Ascending aorta (tissue), 2 donors: ENCODE measurements at places on chromosomes 7 and 10. TPM values are rescaled to one million over a fixed set of nuclear protein-coding genes. Genes with fewer than 3 reads are reported as not detected.
A peak's percentile ranks its signal among the peaks of the same experiment; 100 is the strongest.

GRCh38 chr10:63935705-63936104, 414.5 kb downstream of the REEP3 start:
- DNase-seq, result no peak

- DNase-seq, result no peak
Measured at GRCh38 chr7:91288208-91288824, 24.1 kb downstream of the FZD1 start.

DNA sequence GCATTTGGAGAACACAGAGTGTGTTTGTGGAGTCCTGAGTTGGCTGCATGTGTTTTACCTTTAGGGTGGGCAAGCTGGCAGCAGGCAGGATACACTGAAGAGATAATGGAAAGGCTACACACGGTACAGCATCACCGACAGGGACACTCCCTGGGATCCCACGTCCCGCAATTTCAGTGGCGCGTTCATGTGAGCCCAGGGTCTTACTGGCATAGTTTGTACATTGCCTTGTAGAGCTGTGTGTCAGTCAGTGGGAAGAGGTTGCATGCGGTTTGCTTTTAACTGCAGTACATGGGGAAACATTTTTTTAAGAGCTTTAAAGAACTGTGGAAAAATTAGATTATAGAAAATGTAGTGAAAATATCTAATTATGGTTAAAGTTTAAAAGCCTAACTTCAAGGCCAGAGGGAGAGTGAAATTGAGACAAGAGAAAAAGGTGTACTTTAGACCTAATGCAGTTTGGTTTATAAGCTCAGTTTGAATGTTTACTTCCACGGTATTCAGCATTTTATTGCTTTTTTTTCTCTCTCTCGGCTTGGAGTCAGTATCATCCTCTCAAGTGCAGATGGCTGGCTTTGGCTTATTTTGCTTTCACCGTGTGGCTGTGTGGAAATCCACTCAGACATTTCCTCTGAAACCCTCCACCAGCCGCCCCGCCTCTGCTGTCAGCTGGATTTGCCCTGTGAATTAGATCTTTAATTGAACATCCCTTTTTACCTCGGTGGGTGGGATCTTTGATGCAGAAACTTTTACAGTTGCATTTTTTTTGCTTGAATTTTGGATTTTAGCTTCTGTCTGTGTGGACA, 364.2 kb upstream of the COBL start:
- DNase-seq, result no peak

- no peak for DNase-seq
Measured at GRCh38 chr10:117861329-117861728, 185.4 kb downstream of the RAB11FIP2 start.

DNA sequence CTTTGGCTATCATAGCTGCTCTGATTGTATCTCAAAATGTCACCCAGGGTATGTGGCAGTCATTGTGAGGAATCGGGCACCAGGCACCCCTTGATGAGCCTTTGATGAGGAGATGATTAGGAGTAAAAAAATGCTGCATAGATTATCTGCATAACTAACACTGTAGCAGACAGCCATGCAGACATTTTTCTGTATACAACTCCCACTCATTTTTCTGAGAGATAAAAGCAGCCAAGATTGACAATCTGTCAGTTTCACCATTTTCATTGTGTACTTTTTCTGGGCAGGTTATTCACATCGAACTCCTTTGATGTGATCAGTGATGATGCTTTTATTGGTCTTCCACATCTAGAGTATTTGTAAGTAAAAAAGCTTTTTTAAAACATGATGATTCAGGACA, 19.4 kb downstream of the LGI1 start:
- no peak for DNase-seq

GRCh38 chr10:127117125-127117524, 79.3 kb downstream of the INSYN2A start:
- DNase-seq, result no peak

GRCh38 chr10:34622945-34623344, 192.2 kb downstream of the PARD3 start:
- no peak for DNase-seq

DNA sequence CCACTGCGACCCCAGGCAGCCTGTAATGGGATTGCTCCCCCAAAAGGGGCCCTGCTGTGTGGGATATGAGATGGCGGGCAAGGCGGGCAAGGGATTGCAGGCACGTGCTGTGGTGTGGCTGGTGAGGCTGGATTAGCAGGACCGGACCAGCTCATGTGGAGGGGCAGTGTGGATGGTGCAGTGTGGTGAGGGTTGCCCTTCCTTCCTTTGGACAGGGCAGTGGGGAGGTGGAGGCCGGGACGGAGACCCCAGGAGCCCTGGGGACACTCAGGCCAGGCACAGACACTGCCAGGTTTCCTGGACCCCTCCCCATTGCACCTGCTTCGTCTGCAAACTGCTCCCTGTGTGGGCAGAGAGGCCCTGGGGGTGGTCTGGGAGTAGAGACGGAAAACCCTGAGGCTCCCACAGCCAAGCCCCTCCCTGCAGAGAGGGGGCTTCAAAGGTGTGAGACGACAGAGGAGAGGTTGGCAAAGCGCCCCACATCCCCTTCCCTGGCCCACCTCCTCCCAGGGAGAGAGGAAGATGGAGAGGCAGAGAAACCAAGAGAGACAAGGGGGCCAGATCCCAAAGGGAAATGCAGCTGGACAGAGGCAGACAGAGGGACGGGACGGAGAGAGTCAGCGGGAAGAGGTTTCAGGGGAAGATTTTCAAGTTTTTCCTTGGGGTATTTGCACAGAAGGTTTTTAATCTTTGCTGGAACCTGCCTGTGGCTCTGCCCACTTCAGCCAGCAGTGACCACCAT, 89.2 kb downstream of the MICALL2 start:
- no peak for DNase-seq

DNA sequence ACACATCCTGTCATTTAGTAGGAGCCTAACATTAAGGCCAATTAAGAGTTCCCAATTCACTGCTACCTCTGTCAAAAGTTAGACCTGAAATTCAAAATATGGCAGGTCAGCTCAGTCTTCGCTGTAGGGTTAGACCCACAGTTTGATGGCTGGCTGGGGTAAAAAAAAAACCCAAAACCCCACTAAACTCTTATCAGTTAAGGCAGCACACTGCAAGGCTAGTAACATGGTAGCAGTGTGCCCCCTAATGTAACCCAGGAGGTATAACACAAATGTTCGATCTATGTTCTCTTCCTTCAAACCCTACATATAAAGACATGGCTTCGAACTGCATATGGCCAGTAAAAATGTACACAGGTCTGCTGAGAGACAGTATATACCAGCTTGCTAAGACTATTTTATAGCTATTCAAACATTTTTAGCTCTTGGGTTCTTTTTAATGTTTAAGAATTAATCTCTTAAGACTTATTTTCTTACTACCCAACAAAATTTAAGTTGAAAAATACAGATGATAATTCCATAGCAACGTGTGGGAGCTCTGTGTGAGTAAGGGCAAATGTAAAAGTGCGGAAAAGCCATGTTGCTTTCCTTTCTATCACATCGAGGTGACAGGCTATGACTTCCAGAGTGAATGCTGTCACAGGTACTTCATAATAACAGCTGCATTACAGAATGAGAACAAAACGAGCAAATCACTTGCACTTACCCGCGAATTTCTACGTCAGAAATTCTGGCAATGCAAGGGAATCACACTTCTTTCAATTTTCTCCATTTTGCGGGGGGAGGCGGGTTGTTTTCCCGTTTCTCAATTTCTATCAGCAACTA, 168.4 kb upstream of the IMMP2L start:
- no peak for DNase-seq

- DNase-seq, result peak; percentile 59
Measured at GRCh38 chr10:29495366-29495765, 139.4 kb downstream of the SVIL start.

- no peak for DNase-seq
Measured at GRCh38 chr10:102264371-102264770, 19.0 kb downstream of the GBF1 start.

GRCh38 chr10:132522521-132523411, 14.8 kb upstream of the INPP5A start:
- peak; percentile 56 for DNase-seq

DNA sequence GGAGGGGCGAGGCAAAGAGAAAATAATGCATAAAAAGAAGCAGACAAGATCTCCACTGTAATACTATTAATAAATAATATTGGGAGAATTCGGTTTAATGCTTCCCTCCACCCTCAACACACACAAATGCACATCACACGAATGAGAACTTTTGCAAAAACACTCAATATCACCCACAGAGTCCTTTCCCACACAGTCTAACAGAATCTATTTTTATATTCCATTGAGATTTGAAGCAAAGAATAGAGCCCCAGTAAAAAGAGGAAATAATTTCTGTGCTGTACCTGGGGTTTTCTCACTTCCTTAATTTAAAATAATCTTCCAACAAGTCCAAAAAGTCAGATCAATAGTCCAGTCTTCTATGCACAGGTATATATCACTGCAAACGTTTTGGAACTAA, 17.0 kb downstream of the PIK3AP1 start:
- DNase-seq, result no peak

DNA sequence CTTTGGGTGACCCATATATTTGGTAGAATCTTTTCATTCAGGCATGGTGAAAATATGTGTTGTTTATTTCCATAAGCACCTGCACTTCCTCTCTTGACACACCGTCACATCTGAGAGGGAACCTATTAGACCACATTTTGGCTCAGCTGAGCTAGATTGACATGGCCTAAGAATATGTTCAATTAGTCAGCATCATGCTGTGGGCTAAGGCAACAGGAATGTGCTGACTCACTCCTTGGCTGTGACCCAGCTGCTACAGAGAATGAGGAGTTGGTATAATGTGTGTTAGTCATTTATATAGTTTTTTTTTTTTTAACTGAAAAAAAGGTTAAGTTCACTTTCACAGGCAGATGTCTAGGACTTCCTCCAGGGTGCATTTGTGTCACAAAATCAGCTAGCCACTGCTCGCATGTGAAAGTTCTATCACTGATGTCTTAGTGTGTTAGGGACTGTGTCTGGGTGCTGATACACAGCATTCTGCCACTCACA, 180.6 kb downstream of the SEMA3E start:
- peak; percentile 90 for DNase-seq

- DNase-seq, result no peak
Measured at GRCh38 chr10:119030421-119031250, 1.1 kb downstream of the NANOS1 start.

DNA sequence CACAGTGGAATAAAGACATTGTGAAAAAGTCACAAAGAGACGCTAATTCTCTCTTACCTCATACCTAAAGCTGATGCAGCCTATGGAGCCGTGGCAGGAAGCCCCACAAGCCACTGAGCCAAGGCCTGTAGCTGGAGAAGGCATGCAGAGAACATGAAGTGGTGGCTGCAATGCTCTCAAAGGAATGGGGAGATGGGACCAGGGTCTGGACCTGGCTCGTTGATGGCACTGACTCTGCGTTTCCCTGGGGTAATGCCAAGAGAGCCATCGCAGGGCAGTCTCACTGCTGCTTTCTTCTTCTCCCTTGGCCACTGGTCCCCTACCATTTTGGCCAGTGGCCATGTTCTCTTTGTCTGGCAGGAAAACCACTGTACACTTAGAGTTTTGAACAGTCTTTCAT, 329.9 kb upstream of the ZMIZ1 start:
- DNase-seq, result no peak

- DNase-seq, result no peak
Measured at GRCh38 chr10:12710594-12711349, 290.7 kb downstream of the CCDC3 start.

GRCh38 chr7:21944616-21945453, 864 bp downstream of the CDCA7L start:
- DNase-seq, result no peak

DNA sequence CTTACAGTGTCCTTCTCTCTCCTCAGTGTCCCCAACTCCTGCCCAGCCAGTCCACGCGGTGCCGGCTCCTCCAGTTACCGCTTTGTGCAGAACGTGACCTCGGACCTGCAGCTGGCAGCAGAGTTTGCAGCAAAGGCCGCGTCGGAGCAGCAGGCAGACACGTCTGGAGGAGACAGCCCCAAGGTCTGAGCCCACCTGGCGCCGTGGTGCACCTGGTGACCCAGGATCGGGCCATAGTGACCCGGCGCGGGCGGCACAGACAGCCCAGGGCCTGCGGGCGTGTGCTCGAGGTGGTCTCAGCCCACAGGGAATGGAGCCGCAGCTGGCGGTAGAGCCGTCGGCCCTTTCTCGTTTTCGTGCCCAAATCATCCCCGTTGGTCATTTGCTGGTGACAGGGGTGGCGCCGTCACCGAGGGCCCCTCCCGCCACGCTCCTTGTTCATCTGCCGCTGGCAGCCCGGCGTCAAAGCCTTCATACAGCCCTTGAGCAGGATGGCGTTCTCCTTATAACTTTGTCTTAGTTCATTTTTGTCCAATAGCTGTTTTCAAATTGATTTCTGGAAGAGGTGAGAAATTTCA, 20.9 kb upstream of the AP5Z1 start:
- no peak for DNase-seq

- DNase-seq, result no peak
Measured at GRCh38 chr10:125000366-125001312, 58.7 kb downstream of the ZRANB1 start.

- no peak for DNase-seq
Measured at GRCh38 chr10:124911124-124912067, 30.5 kb upstream of the ZRANB1 start.

- no peak for DNase-seq
Measured at GRCh38 chr10:109926825-109927224, 3.5 kb upstream of the XPNPEP1 start.

DNA sequence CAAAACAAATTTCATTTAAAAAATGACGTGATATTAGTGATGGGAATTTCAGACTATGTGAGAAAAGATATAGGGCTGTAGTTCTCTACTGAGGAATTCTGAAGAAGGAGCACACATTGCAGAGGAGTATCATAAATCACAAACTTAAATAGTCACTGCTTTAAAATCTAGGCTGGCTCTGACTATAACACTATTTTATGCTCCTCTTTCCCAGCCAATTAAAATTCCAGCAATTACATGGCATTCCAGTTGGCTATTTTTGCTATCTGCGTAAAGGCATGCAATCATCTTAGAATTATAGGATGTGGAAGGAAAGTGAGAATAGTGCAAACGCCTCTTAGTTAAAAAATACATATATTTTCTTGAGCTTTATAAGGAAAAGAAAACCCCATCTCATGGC, 123.1 kb downstream of the GNAI1 start:
- no peak for DNase-seq

- no peak for DNase-seq
Measured at GRCh38 chr10:82643076-82643475, 768.1 kb downstream of the NRG3 start.

DNA sequence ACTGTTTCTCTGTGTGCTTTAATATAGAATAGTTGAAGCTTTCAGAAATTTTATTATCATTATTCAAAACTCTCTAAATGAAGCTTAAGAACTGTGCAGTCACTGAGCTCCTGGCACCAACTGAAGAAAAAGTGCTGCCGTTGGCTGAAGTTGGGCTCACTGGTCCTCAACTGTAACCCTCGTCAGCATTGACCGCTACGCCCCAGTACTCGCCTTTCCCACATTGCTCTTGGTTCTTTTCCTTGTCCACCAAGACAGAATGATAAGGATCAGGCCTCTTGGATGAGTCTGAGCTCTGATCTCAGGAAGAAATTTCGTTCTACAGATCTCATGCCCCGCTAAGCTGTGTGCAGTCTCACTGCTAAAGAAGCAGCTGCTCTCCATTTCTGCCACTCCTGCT, 7.9 kb upstream of the TAF3 start:
- no peak for DNase-seq

GRCh38 chr7:131371411-131371810, 43.7 kb downstream of the MKLN1 start:
- DNase-seq, result no peak

ANKMY2 gene
- total RNA-seq, result 11.2 TPM

BLNK gene
- total RNA-seq, result not detected

LRRC18 gene
- total RNA-seq, result not detected

GIMAP2 gene
- total RNA-seq, result 12.3 TPM

NYAP1 gene
- 0.96 TPM for total RNA-seq

EPO gene
- total RNA-seq, result not detected

HYAL4 gene
- total RNA-seq, result not detected

C10orf53 gene
- total RNA-seq, result not detected

HELLS gene
- total RNA-seq, result 25.1 TPM

PPP1R3A gene
- total RNA-seq, result not detected

ITPRID1 gene
- not detected for total RNA-seq
